HEK293T (cell line): ENCODE measurements at places on chromosomes 3 and 15.

- DNase-seq: no peak
These were observed 41.1 kb upstream of the SRGAP3 start for GRCh38 chr3:9290566-9290965.

DNA sequence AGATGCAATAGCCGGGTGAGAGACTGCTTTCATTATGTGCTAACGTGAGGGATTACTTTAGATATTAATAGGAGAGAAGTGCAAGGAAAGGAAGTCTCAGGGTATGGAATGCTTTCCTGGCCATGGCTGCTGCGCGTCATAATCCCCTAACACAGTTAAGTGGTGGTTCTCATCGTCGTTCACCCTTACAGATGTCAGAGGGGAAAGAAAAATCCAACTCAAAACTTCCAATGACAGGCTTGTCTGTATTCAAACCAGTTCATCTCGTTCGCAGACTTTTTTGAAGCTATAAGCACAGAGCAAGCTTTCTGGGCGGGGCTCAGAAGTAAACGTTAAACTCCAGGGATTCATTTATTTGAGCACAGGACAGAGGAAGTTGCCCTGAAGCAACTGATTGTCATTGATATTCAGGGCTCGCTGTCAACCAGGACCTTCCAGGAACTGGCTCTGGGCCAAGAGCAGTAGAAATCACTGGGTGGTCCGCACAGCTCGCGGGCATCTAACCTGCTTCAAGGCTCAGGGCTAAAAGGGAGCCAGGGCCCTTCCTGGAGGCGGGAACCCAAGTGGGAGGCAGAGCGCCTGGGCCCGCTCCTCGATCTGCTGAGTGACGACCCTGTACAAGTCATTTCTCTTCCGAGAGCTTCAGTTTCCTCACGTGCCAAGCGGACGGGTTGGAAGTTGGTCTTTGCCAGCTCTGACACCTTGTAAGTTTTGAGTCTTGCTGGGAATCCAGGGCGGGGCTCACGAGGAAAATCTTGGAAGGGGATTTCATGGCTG, 1.1 kb upstream of the LPP start:
- peak; percentile 28 for DNase-seq

DNA sequence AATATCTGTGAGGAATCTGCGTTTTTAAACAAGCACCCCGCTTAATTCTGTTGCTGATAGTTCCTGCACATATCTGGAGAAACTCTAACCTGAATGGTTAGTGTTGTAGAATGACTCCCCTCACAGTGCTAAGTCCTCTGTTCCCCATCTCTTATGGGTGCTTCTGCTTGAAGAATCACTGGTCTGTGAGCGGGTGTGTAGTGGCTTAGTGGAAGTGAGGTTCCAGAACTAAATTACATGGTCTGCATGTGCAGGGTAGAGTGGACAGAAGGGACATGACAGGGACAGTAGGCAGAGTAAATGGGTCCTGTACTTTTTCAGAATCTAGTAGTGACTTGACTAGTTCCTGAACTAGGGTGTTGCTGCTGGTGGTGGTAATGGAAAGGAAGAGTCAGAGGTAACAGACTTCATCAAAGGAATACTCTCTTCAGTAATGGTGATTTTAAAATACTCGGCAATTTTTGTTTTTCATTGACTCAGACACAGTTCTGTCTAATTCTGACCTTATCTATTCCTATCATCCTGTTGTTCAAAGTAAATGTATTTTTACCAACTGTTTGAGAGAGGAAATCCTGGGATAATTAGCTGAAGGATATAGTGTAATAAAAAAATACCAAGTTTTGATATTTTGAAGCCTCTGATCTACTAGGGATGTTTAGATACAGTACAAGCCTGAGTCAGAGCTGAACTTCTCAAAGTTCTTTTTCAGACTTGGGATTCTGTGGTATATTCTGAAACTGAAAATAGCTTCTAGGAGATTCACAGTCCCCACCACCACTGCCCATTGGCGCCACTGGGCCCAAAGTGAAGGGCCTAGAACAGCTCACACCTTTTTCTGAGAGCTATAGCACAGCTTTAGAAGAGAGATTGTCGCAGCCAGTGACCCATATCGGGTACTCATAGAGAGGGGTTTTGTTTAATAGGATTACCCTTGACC, 55.5 kb downstream of the FNDC3B start:
- no peak for DNase-seq

GRCh38 chr3:120182613-120183511, 88.6 kb upstream of the GSK3B start:
- DNase-seq: no peak

- no peak for DNase-seq
These were observed 56.8 kb upstream of the RYK start for GRCh38 chr3:134307425-134307824.

DNA sequence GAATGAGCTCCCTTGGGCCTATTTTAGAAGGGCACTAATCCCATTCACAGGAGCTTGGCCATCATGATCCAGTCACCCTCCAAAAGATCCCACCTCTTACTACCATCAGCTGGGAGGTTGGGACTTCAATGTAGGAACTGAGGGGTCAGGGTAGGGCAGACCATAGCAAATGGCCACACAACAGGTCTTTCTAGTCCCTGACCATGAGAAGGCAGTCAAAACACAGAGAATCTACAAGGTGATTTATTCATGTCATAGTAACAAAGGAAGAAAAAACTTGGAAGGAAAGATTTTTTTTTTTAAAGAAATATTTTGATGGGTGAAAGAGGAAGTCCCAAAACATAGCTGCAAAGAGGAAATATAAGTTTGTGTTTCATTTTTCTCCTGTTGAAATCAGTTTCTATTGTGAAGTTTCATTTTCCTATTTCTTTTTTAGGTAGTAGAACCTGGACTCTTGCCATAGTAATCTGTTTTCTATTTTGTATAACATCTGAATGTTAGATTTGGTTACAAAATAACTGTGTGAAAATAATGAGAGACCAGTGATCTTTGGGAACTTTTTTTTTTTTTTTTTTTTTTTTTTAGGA, 23.5 kb upstream of the TNFSF10 start:
- DNase-seq: no peak

- no peak for DNase-seq
These were observed 32.6 kb downstream of the SERPINI2 start for GRCh38 chr3:167441256-167441655.
